AG09319 (cell line): ENCODE measurements at places on chromosomes 7 and 10.

GRCh38 chr7:38883706-38884105 is 25.3 kb downstream of the VPS41 start:
- DNase-seq = no peak

DNA sequence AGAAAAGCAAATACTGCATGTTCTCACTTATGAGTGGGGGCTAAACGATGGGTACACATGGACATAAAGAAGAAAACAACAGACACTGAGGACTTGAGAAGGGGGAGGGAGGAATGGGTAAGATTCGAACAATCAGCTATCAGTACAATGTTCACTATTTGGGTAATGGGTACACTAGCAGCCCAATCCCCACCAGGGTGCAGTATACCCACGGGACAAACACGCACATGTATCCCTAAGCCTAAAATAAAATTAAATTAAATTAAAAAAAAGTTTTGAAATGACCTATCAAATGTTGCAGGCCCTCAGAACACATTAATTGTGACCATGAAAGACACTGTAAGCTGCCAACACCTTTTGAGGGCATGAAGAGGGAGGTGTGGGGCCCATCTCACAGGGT is 316.0 kb downstream of the WDR37 start:
- no peak for DNase-seq

- DNase-seq = no peak
Observed at GRCh38 chr7:154892459-154892858, 110.5 kb downstream of the PAXIP1 start.

GRCh38 chr7:26149391-26149977 is 2.5 kb upstream of the NFE2L3 start:
- DNase-seq = no peak

GRCh38 chr7:27109466-27110185 is 7.1 kb upstream of the HOXA2 start:
- DNase-seq = no peak

DNA sequence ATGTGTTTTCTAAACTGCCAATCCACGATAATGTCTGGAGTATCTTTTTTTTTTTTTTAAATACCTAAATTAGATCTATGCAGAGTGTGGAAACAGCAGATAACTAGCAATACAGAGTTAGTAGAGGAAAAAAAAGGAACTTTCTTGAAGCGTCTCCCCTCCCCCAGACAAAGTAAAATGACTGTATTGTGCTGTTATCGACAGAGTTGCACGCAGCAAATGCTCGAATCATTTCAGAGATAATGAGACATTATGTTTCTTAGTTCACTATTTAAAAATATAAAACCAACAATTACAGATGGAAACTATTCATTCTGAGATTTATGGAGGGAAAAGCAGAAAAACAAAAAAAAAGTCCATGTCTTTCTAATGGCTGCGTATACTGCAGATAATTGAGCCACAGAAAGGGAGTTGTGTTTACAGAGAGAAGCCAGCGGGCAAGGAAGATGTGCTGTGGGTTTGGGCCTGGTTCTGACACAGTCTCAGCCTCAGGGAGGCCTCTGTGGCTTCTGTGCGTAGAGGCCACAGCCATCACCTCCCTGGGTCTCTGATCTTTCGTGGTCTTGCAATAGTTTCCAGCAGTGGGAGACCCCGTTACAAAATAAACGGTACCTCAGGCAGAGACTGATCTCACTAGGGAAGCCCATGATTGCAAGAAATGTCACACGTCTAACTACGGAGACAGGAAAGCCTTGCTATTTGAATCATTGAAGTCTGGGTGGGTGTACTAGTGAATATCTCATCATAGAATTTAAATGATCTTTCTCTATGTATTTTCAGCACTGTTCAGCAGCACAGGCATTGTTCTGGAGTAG is 19.1 kb upstream of the KLF6 start:
- DNase-seq = no peak
